Upper lobe of left lung (tissue), 6 donors: ENCODE measurements at places on chromosomes 5 and 9. TPM values are rescaled to one million over a fixed set of nuclear protein-coding genes. Genes with fewer than 3 reads are reported as not detected.

ZNF608 gene
- 25.0 TPM for total RNA-seq

RAB3C gene
- total RNA-seq: not detected

ZBED3 gene
- total RNA-seq: 32.1 TPM

ADGRD2 gene
- total RNA-seq: not detected

OBP2B gene
- not detected for total RNA-seq

NEUROG1 gene
- not detected for total RNA-seq

GZMA gene
- 5.2 TPM for total RNA-seq

GLDC gene
- total RNA-seq: 3.1 TPM

TMEM174 gene
- total RNA-seq: not detected

ST8SIA4 gene
- total RNA-seq: 26.6 TPM

UAP1L1 gene
- total RNA-seq: 34.0 TPM

SOX30 gene
- total RNA-seq: 0.17 TPM

SREK1 gene
- total RNA-seq: 81.0 TPM

IL33 gene
- total RNA-seq: 19.2 TPM

PLEKHG4B gene
- total RNA-seq: 5.9 TPM

C9orf50 gene
- total RNA-seq: not detected

HAPLN1 gene
- total RNA-seq: 0.30 TPM

CCL19 gene
- not detected for total RNA-seq

PCDHA12 gene
- total RNA-seq: 3.3 TPM

TLE4 gene
- total RNA-seq: 41.3 TPM

HTR1A gene
- total RNA-seq: not detected

MLANA gene
- not detected for total RNA-seq
